Hematopoietic multipotent progenitor cell (in vitro differentiated cells): ENCODE measurements at places on chromosomes 7 and 10. TPM values are rescaled to one million over a fixed set of nuclear protein-coding genes. Genes with fewer than 3 reads are reported as not detected.

The TACR2 gene
- 0.27 TPM for total RNA-seq

DNA sequence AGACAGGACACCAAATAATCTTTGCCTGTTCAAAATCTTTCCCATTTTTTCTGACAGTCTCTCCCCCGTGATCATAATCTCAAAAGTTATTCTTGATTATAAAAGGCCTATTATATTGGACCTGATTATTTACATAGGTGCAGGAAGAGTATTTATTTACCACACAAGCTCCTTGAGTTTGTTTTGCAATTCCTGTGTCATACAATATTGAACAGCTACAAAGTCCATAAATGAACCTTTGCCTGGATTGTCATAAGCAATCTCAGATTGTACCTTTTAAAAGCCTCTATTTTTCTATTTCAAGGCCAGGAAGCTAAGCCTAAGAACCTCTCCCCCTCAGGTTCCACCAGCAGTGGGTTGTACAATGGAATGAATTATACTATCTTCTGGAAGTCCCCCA is 183.9 kb upstream of the MEOX2 start:
- DNase-seq: no peak

- DNase-seq: no peak
Observed at GRCh38 chr10:67072654-67073053, 146.8 kb downstream of the LRRTM3 start.

- DNase-seq: no peak
Observed at GRCh38 chr7:20407585-20408466, 77.1 kb downstream of the ITGB8 start.

The GIMAP1 gene
- total RNA-seq: 15.9 TPM

The SP8 gene
- not detected for total RNA-seq

GRCh38 chr10:76125900-76126299 is 694.5 kb downstream of the LRMDA start:
- DNase-seq: no peak

The CREB5 gene
- 20.7 TPM for total RNA-seq

- peak; percentile 64 for DNase-seq
Observed at GRCh38 chr7:141053626-141054025, 20.2 kb upstream of the TMEM178B start.

DNA sequence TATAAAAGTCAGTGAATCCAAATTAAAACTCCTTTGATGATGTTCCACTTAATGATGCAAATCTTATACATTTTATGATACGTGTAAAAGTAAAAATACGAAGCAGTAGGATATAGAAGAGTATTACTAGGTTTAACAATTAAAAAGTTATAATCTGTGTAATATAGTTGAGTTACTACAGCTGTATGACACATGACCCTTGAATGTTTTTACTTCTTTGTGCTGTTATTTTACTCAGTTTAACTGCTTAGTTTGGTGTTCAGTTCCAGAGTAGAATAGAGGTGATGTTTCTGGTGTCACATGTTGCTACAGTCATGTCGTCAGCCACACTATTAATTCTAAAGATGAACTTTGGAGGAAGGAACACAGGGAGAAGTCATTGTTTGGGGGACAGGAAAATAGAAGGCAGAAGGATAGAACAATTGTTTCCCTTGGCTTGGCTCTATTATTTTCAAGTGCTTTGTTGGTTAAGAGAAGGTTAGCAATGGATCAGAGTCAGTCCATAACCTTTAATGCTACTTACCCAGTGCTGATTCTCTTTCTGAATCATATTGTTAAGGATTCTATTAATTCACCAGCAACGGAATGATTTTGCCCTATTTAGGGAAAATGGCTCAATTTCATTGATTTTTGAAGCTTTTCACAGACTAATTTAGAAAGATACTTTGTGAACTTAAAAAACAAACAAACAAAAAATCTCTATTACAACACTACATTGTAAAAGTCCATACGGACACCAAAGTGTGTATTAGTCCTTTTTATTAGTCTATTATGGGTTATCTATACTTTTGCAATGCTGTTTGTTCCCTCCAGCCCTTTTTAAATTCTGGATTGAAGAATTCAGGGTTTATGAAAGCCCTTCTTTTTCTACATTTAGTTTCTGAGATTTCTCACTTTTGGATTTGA is 73.4 kb downstream of the CPED1 start:
- no peak for DNase-seq

DNA sequence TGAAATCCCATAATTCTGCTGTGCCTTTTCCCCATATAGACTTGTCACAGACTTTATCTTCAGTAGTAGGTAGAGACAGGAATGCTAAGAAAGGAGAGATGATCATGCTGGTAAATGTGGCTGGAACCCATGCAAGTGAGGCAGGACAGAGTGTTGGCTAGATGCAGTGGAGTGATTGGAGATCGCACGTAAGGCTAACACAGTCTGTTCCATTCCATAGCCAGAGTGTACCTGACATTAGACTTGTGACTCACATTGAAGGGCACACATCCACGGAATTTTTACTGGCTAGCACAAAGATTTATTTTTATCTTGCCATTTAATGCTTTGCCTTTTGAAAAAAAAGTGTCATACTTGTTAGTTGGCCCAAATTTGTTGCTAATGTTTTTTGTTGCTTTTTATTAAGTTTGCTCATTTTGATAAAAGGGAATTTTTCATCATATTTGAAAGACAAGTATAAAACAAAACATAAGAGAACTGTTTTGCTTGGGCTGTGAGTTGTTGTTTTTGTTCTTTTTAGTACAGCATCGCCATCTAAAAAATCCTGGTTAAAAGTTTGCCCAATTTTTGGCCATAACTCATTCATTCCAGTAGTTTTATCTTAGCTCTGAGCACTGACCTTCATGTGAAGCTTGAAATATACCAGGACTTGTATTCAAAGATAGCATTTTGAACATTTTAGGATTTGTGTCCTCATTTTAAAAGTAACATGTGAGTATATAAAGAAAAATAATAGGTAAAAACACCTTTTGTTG is 81.0 kb downstream of the CPED1 start:
- no peak for DNase-seq

GRCh38 chr7:68041554-68041953 is 1044.9 kb downstream of the TYW1 start:
- DNase-seq: no peak

GRCh38 chr10:48800007-48800675 is 115.5 kb downstream of the WDFY4 start:
- DNase-seq: no peak

DNA sequence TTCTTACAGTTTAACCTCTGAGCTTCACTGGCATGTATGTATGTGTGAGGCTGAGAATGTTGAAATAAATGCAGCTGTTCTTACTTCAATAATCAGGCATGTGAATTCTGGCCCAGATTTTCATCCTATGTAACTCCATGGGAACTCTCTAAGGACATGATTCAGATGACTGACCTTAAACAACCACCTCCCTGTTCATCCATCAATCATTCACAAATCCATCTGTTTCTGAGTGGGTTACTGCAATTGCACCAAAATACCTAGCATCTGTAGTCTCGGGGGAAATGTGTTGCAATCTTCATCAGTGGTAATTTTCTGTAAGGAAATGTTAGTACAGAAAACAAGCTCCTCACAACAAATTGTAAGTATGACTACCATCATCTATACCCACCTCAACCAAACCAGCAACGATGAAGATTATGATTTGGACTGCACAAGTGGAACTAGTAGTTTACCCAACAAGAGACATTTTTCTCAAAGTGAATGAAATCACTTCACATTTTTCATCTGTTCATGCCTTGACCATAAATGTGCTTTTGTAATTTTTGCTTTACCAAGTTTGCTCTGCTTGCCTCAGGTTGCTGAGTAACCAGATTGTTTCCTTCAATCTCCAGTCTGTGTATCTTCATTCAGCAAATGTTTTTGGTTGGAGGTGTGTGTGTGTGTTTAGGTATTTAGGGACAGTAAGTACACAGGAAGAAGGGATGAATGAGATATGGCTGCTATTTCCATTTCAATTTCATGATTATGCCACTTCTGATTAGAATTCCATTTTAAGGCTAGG is 65.7 kb upstream of the FZD8 start:
- no peak for DNase-seq

GRCh38 chr10:81532403-81532802 is 342.6 kb upstream of the NRG3 start:
- DNase-seq: no peak
